CD8-positive, alpha-beta T cell (primary cell): ENCODE measurements at places on chromosomes 16 and 17. TPM values are rescaled to one million over a fixed set of nuclear protein-coding genes. Genes with fewer than 3 reads are reported as not detected.

The CUEDC1 gene
- 0.22 TPM for total RNA-seq

The MYO18A gene
- 52.9 TPM for total RNA-seq

The MBTPS1 gene
- 128 TPM for total RNA-seq

The MPV17L gene
- not detected for total RNA-seq

The HOXB3 gene
- total RNA-seq = 3.2 TPM

The TEX19 gene
- not detected for total RNA-seq

The C1QTNF8 gene
- total RNA-seq = not detected

The CDR2L gene
- total RNA-seq = 0.14 TPM

The RND2 gene
- not detected for total RNA-seq

The ITGAD gene
- not detected for total RNA-seq

The TBC1D3I gene
- 0.41 TPM for total RNA-seq

The CCL16 gene
- total RNA-seq = not detected

The TMEM88 gene
- 33.3 TPM for total RNA-seq

The HSD11B2 gene
- not detected for total RNA-seq

The NR1D1 gene
- total RNA-seq = 24.1 TPM

The C16orf74 gene
- 3.5 TPM for total RNA-seq

The KRT33A gene
- total RNA-seq = not detected

The MPO gene
- not detected for total RNA-seq

The MMP28 gene
- total RNA-seq = 5.4 TPM

The TBC1D3C gene
- total RNA-seq = not detected

The HSD17B2 gene
- not detected for total RNA-seq

The SNAI3 gene
- 3.4 TPM for total RNA-seq

The KCNH4 gene
- total RNA-seq = 0.35 TPM

The USB1 gene
- total RNA-seq = 27.9 TPM

The ST6GALNAC2 gene
- total RNA-seq = 1.7 TPM

The PLEKHH3 gene
- total RNA-seq = 0.72 TPM

The CYGB gene
- total RNA-seq = 0.47 TPM

The KCNJ2 gene
- total RNA-seq = not detected

The PROCA1 gene
- 2.0 TPM for total RNA-seq

The MYH8 gene
- total RNA-seq = not detected

The FGF11 gene
- 1.7 TPM for total RNA-seq

The METTL9 gene
- 99.0 TPM for total RNA-seq
